ENCODE measurements at places on chromosomes 11 and 22.

- no peak for DNase-seq
Observed at GRCh38 chr11:72038491-72038890, 39.8 kb downstream of the IL18BP start.

DNA sequence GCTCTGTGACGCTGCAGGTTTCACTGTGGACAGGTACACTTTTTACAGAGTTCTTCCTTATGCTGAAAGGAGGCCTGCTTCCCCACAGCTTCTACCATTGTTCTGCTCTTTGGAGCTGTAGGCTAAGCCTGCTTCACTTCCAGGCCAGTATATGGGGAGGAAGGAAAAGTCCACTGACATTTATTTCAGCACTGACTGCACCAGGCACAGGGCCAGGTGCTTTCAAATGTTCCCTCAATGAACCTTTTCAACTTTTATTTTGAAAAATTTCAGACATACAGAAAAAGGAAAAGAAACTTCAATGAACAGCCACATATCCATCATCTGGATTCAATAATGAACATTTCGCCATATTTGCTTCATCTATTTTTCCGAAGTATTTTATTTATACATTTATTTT lies 22.0 kb downstream of the POU2F3 start:
- no peak for DNase-seq

DNA sequence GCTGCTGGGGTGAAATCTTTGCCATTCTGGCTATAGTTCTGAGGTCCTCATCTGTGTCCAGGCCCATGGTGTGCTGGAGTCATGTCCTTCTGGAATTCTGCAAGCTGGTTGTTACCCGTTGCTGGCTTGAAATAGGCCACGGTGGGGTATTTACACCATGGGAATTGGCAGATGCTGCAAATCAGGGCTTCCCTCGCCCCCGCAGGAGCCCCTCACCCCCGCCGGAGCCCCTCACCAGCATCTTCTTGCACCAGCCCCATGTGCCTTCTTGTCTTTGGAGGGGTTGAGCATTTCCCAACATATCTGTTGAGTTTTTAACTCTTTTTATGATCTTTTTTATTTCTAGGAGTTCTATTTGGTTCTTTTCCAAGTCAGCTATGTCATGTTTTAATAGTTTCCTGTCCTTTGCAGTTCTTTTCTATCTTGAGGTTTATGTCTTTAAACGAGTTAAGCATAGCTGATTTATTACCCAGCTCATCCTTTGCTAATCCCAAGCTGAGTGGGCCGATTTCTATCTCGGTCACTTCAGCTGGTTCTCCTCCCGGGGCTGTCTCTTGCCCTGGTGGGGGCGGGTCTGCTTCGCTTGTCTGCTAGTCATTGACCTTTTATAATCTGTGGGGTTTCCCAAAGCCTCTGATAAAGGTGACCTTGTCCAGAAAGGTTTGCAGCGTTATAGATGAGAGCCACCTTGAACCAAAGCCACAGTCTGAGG lies 17.6 kb downstream of the ANO1 start:
- no peak for DNase-seq

DNA sequence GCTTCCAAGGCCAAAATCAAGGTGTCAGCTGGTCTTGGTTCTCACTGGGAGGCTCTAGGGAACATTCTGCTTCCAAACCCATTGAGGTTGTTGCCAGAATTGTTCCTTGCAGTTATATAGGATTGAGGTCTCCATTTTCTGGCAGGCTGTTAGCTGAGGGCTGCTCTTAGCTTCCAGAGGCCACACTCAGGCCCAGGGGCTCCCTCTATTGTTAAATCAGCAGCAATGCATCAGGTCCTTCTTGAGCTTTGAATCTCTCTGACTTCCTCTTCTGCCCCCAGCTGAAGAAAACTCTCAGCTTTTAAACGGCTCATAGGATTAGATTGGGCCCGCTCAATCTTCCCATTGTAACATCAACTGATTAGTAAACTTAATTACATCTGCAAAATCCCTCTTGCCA lies 39.3 kb upstream of the BSX start:
- DNase-seq = no peak

DNA sequence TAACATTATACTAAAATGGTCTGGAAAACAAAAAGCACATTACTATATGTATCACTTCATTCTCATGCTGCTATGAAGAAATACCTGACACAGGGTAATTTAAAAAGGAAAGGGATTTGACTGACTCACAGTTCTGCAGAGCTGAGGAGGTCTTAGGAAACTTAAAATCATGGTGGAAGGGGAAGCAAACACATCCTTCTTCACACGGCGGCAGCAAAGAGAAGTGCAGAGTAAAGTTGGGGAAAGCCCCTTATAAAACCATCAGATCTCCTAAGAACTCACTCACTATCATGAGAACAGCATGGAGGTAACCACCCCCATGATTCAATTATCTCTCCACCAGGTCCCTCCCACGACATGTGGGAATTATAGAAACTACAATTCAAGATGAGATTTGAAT lies 60.0 kb downstream of the FAM181B start:
- DNase-seq = no peak
